ENCODE measurements at places on chromosomes 1 and 21.

DNA sequence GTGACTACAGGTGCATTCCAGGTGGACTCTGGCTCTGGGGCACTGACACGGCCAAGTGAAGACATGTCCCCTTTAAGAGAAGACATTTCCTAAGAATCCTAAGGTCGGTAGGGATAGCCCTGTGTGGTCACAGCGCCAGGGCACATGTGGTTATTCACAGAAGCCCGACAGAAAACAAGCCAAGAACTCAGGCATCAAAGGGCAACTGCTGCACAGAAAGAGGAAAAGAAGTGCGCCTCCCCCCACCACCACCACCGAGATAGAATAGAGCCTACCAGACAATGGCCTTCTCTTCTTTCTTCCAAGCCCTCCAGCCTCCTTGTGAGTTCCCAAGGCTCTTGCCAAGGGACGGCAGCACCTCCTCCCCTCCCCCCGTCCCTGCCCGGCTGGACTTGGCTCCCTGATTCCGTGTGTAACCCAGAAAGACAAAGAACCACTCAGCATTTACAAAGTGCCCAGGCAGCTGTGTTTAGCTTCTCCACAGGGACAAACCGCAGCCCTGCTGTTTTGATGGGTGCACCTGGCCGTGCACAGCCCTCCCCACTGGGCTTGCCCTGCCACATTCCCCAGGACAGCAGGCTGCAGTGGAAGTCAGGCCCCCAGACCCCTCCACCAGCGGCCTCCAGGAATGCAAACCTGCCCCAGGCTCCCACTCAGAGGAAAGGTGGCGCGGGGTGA is 30.2 kb downstream of the TMPRSS2 start:
- no peak for DNase-seq

DNA sequence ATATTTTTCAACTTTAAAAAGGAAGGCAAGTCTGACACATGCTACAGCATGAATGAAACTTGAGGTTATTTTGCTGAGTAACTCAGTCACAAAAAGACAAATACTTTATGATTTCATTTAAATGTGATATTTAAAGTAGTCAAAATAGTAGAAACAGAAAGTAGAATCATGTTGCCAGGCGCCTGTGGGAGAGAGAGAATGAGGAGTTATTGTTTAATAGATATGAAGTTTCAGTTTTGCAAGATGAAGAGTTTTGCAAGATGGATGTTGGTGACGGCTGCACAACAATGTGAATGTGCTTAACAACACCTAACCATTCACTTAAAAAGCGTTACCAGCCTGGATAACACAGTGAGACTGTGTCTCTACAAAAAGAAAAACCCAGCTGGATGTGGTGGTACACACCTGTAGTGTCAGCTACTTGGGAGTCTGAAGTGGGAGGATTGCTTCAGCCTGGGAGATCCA is 20.7 kb upstream of the ATP1A1 start:
- no peak for DNase-seq

GRCh38 chr1:54307305-54307704 is 98.9 kb downstream of the SSBP3 start:
- DNase-seq, result no peak

DNA sequence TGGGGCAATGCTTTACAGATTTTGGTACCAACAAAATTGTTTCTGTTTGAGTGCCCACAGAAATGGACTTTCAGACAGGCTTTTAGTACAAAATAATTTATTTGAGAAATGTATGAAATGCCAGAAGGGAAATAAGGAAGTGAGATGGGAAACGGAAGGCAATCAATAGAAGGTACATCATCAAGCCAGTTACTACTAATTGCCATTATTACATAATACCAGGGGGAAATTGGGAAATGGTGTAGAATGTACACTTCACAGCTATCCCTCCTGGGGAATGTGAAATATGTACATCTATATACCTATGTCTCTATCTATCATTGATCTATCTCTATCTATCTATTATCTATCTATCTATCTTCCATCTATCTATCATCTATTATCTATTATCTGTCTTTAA is 264.6 kb upstream of the B3GALT2 start:
- no peak for DNase-seq

- no peak for DNase-seq
Measured at GRCh38 chr1:100188617-100189016, 10.6 kb upstream of the LRRC39 start.

- DNase-seq, result no peak
Measured at GRCh38 chr21:25887166-25887565, 152.4 kb downstream of the GABPA start.

- peak; percentile 26 for DNase-seq
Measured at GRCh38 chr1:117067533-117068370, 7.6 kb downstream of the TTF2 start.

DNA sequence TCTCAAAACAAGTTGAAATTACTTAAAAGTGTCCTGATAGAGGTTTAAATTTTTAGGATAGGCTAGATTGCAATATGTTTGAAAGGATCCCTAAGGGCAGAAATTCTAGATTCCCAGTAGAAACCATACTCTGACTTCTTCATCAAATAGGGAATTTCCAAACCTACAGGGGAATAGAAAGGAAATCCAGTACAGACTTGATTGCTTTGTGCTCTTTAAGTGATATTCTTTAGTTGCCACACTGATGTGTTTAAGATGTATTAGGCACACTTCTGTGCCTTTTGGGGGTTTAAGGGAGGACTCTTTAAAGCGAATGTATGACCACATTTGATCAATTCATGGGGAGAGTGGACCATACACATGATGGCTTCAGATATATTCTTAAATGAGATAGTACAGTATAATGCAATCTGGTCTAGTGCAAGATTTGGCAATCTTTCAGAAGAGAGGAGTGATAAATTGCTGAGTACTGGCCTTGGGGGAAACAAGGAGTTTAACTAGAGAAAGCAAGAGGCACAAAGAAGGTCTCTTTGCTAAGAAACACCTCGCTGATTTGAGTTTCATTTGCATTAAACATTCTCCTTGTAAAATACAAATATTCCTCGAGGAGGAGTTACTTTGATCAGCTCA is 268.8 kb upstream of the NR5A2 start:
- DNase-seq, result no peak

- DNase-seq, result no peak
Measured at GRCh38 chr1:71785450-71785849, 496.9 kb downstream of the NEGR1 start.

GRCh38 chr1:29789221-29789909 is 553.0 kb downstream of the PTPRU start:
- no peak for DNase-seq

GRCh38 chr1:166064951-166065350 is 101.8 kb downstream of the FAM78B start:
- no peak for DNase-seq

- no peak for DNase-seq
Measured at GRCh38 chr1:112395256-112395820, 676 bp upstream of the CTTNBP2NL start.

DNA sequence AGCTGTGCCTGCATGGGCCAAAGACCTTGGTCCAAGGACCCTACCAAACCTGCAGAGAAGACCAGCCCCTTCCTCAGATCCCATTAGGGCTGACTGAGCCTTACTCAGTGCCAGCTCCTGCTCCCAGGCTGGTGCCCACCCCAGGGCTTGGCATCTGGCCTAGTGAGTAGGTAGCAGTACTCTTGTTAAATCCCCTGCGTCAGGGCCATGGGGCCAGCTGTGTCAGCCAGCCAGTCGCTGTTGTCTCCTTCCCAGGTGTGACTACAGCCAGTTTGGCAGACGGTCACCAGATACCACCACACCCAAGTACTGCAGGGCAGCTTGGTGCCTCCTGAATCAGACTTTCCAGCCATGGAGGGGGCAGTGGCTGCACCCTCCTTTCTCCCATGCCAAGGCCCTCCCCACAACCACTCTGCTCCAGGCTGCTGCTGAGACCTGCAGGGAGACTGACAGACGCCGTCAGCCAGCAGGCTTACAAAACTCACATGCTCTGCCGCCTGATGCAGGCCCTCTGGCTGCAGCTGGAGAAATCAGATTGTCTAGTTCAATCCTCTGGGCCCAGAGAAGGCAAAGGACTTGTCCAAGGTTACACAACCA is 3.0 kb downstream of the TENT5B start:
- no peak for DNase-seq

DNA sequence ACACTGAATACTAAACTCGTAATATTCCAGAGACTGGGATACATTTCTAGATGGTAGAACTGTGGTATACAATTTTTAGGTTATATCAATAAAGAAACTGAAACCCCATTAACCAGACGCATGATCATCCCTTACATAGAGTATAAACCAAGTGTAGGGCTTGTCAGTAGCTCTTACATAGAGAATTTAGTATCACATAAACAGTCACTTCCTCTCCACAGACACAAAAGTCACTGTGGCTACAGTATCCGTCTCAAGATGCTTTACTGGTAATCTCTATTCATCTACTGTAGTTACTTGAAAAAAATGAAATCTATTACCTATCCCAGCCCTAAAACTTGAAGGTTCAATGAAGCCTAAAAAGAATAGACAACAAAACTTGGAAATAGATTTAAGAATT is 252.3 kb upstream of the TMPRSS15 start:
- no peak for DNase-seq

All from activated CD8-positive, alpha-beta memory T cell treated with anti-CD3 and anti-CD28 coated beads, Interleukin-2, amount 50 U/mL, for 4 hours (primary cell).